ENCODE measurements at places on chromosomes 13 and 19.

DNA sequence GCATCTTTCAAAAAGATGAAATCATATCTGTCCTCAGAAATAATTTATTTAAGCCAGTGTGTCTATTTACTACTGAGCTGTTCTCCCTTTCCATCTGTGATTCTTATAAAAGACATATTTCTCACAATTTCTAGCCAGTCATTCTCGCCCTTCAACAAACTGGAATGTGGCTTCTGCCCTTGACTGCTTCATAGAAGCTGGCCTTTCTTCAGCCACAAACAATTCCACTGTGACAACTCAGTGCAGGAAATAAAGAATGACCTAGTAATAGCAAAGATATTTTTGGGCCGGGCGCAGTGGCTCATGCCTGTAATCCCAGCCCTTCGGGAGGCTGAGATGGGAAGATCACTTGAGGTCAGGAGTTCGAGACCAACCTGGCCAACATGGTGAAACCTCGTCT is 655.5 kb downstream of the PCDH9 start:
- DNase-seq: no peak

DNA sequence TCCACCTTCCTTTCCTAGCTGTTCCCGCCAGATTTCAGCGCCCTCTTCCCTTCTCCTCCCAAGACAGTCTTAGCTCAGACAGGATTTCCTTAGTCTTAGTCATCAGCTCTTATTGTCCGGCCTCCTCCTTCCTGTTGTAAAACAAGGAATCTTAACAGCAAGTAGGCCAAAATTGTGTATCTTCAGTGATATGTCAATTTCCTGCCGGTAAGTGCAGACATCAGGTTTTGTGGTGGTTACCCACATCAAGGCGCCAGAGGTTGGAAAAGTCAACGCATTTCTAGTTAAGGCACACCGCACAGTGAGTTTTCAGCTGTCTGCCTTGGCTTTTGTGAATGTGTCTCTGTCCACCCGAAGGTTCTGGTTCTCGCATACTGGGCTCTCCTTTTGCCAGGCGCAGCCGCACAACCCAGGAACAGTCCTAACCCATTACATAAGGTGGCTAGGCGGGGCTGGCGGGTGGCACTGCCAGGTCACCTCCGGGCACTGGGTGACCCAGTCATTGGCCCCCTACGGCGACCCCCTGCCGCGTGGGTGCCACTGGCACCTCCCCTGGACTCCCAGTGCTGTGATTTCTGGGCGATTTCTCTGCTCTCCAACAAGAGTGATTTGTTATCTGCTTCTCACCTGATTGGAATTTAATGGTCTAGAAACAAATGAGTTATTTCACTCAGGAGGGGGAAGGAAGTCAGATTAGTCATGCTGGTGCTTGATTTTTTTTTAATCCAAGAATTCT is 12.9 kb downstream of the COL4A2 start:
- DNase-seq: no peak

DNA sequence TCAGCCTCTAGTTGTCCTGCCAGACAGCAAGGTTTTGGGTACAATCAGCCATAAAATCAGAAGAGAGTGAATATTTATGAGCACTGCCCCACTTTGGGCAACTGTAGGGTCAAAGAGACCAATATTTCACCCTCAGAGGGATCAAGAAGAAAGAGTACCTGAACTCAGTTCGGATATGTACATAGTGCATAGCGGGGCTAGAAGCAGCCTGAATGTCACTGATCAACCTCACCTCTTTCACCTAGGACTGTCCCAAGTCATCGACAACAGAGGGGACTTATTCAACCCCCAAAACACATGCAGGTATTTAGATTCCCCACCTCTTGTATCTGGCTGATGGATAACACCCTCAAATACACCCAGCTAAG is 446.9 kb downstream of the COG6 start:
- no peak for DNase-seq

GRCh38 chr13:89784161-89784809 is 1563.2 kb upstream of the MIR17HG start:
- no peak for DNase-seq

DNA sequence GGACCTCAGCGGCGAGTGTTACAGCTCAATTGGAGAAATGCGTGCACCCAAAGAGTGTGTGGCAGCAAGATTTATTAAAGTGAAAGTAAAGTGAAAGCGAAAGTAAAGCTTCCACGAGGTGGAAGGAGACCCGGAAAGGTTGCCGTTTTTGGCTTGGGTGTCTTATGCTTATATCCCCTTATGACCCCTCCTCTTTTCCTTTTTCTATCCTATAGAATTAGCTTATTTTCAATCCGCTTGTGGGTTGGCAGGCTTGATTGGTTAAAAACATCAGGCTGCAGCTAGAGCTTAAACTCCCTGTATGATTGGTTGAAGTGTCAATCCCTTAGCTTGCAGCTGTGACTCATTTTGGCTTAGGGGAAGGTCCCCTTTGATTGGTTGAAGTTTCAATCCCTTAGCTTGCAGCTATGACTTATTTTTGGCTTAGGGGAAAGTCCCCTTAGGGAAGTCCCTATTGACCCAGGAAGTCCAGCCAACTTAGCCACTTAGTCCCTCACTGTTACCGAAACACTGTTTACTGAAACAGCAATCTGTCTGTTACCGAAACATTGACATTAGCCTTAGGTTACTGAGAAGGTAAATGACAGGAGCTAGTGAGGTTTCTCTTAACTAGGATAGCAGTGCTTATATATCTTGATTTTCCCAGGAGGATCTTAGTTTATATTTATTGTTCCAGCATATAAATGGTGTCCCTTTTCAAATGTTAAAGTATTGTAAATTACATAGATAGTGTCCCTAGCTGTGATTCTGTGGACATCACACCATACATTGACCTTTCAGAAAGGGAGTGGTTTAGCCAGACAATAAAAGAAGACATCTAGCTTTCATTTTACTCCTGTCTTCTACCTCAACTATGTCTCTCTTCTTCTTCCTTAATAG is 575.8 kb downstream of the DACH1 start:
- DNase-seq: peak; percentile 39

DNA sequence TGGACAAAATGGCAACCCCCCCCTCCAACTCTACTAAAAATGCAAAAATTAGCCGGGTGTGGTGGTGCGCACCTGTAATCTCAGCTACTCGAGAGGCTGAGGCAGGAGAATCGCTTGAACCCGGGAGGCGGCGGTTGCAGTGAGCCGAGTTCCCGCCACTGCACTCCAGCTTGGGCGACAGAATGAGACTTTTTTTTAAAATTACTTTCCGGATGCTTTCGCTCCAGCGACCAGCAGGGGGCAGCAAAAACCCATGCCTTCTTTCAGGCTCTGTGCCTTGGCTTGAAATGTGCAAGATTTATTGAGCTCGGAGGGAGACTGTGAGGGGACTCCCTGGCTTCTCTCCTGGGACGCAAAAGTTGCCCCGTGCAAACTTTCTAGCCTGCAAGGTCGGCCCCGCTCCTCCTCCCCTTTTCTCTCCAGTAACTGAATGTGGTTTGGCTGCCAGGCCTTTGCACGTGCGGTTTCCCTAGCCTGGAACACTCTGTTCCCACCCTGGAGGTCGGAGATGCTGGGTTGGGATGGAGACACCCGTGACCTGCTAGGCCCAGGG is 61.4 kb upstream of the NFIC start:
- peak; percentile 74 for DNase-seq

DNA sequence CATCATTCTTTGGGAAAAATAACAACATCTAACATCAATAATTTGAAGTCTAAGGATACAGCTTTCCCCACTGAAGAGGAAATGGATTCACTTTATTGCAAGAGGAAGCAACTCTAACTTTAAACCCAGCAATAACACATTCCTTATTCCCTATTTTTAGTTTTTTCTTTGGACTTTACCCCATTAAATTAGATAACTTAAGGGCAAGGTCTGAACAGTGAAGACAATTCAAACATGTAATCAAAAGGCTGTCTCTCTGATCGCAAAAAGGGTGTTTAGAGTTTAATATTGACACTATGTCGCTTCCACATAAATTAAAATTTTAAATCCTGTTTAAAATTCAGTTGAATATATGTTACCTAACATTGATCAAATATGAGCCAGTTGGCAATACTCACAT is 10.1 kb downstream of the EDNRB start:
- DNase-seq: no peak

GRCh38 chr19:23917856-23918255 is 3.2 kb downstream of the ZNF726 start:
- DNase-seq: no peak

DNA sequence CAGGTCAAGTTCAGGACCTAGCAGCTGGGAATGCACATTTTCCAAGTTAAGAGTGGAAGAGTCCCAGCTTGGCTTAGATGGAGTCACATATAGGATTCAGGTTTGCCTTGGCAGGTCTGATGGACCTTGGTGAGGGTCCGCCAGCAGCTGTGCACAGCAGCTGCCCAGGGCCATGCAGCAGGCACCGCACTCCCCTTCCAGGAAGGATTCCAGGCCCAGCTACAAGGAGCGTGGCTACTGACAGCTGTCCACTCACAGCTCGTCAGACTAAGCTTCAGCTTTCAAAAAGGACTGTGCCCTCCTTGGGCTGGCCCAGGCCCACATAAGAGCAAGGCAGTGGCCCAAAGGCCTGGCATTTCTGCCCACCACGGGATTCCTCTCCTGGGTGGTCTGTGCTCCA is 68.4 kb downstream of the ALOX5AP start:
- no peak for DNase-seq

GRCh38 chr13:43991773-43992201 is 112.1 kb downstream of the LACC1 start:
- DNase-seq: no peak

- DNase-seq: no peak
Measured at GRCh38 chr19:56398809-56399208, 5.3 kb upstream of the ZNF583 start.

DNA sequence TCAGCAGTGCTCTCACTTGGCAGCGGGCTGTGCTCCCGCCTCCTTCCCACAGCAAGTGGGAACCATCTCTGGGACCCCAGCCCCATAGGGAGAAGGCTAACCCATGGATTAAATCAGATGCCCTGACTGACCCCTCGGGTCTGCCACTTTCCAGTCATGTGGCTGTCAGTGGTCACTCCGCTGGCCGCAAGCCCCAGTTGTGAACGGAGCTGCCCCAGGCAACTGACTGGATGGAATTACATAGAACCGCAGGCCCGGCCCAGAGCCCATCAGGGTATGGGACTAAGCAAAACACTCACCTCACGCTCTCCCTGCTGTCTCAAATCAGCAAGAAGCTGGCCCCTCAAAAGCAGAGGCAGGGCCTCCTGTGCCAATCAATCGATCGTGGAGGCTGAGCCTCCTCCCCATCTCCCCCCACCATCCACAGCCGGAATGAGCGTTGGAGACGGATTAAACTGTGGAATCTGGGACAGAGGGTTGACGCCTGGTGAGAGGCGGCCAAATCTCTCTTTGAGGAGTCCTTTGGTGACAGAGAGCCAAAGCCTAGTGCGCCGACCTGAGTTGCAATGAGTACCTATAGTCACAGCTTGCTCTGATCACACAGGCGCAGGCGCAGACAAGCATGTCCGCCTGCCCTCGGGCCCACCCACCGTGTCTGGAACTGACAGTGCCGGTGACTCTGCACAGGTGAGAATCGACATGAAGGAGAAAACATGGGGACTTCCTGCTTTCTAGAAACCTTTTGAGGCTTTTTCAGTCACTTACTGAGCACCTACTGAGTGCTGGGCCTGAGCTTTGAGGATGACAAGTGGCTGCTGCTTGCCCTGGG is 38.7 kb downstream of the PBX4 start:
- no peak for DNase-seq

DNA sequence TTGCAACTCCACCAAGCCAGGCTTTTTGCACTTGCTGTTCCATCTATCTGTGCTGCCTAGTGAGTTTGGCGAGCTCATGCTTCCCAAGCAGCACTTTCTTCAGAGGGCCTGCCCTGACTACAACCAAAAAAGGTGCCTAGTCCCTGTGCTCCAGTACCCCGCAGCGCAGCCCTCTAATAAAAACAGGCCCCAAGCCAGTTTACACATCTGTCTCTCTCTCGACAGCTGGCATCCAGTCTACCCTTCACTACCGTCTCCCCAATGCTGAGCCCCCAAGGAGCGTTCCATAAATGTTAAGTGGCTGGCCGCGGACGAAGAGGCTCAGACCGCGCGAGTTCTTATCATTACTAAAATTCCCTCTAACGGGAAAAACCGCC is 512 bp downstream of the MED4 start:
- no peak for DNase-seq

- no peak for DNase-seq
Measured at GRCh38 chr13:86567119-86567518, 767.9 kb upstream of the SLITRK6 start.

GRCh38 chr19:41699231-41699967 is 9.0 kb upstream of the CEACAM5 start:
- no peak for DNase-seq

- DNase-seq: no peak
Measured at GRCh38 chr13:72462726-72463125, 264.7 kb downstream of the MZT1 start.

DNA sequence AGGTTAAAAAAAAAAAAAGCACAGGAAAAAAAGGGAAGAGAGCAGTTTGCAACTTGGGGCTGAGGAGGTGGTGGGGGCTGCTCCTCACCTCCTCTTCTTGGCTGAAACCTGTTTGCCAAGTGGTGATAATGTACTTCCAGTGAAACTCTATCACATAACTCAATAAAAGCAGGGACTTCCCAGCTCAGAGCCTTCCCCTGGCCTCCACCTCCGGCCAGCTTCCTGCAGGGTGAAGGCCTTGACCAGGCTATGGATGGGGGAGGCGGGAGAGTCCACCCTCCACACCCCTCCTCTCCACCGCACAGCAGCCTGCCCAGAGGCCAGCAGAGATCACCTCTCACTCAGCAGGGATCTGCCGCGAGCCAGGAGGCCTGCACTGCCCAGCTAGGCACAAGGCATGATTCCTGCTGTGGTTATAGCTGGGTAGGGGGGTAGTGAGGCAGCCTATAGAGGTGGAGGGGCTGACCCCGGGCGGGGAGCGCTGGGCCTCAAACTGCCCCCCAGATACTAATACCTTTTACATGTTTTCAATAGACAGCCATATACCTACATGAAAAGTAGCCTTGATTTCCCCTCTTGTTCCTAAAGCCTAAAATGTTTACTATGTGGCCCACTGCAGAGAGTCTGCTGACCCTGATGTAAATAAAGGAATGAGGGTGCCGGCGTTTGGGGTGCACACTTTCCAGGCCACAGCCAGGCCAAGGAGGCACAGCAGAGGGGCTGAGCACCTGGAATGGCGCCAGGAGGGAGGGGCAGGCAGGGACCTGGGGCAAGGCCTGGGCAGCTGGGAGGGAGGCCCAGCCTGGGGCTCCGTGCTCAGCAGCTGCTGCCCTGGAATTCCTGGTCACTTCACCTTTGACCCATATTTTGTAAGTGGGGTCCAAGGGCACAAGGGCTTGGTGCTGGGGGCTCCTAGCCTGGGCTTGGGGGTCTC is 10.3 kb downstream of the ZNF787 start:
- DNase-seq: no peak

DNA sequence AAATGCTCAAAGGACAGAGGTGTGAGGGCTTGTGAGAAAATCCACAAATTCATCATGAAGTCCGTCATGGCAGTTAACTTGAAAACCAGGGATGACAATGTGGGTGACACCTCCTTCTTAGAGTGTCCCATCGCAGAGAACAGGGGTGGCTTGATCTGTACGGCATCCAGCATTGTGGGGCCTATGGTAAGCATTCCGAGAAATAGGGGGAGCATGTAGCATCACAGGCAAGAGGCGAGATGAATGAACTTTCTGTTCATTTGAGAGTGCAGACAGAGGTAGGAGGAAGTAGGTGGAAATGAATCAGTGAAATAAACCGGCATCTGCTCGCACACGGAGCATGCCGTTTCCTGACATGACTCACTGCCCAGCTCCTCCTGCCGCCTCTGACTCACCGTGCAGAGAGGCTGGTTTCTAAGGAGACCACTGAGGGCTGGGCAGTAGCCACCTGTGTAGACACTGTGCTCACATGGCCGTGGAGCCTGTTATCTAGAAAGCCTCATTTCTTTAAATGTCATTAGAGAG is 339.0 kb downstream of the RFC3 start:
- DNase-seq: peak; percentile 90

- no peak for DNase-seq
Measured at GRCh38 chr13:76499891-76500290, 386.3 kb downstream of the KCTD12 start.
